ENCODE measurements at places on chromosomes 7 and 10.
A peak's percentile ranks its signal among the peaks of the same experiment; 100 is the strongest.

GRCh38 chr10:44576702-44577191 lies 191.8 kb upstream of the CXCL12 start:
- DNase-seq = no peak

GRCh38 chr10:34374356-34375045 lies 440.6 kb downstream of the PARD3 start:
- no peak for DNase-seq

DNA sequence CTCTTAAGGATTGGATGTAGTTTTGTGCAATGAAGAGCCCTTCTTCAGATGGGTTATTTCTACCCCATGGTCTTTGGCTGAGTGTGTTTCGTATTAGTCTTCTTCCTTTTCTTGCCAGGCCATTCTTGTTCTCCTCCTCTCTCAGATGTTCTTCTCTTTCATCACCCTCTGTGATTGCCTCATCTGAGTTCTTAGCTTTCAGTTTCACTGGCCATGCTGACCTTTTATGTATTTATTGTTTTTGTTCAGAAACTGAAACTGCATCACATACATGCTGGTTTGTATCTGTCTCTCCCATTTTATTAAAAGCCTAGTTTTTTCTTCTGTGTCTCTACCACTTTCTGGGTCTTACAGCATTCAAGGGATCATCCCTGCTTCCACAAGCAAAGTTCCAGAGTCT lies 21.7 kb upstream of the PCGF5 start:
- DNase-seq = peak; percentile 27

GRCh38 chr10:79905322-79906314 lies 43.3 kb downstream of the SFTPD start:
- DNase-seq = peak; percentile 35

DNA sequence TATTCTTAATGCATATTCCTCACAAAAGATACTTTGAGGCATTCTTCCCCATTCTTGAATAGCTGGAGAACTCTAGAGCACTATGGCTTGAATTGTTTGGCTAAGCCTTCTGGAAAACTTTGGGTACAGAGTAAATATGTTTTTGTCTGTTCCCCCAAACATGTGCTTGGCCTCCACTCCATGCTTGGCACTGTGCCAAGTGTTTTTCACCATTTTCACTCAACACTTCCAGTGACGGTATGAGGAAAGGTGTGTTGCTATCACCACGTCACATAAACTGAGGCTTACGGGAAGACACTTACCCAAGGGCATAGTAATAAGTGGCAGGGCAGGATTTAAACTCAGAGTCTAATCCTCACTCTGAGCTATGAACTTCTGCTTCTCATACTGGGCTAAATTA lies 318.2 kb downstream of the WDR11 start:
- DNase-seq = no peak

DNA sequence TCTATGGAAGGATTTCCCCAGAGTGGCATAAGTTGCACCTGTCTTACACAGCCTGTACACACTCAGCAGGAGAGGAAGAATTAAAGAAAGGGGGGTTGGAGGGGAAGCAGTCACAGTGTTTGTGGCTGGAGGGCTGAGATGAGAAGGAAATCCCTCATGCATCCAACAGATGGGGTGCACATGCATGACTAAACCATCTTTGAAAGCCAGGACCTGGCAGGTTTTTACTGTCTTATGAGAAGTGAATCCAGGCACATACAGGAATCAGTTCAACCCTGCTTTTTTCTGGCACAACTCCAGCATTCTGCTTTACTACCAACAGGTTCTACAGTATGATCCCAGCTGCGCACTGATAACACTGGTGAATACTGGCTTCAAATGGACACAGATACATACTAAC lies 107.7 kb downstream of the CACNA2D1 start:
- peak; percentile 14 for DNase-seq

DNA sequence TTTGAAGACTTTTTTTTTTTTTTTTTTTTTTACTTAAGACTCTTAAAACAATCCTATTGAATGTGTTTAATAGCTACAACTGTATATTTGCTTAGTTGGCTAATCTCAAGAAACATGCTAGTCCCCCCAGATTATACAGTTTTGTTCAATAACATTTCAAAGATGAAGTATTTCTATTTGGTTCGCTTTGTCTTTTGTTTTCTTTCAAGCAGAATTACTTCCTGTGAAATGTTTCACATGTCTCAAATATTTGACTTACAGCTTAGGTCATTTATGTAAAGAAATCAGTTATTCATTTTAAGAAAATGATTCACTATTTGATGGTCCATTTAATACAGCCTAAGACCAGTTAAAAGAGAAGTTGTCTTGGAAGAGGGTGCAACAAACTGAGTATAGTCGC lies 12.8 kb upstream of the LAMB1 start:
- DNase-seq = no peak

GRCh38 chr7:94442639-94443038 lies 47.9 kb downstream of the COL1A2 start:
- DNase-seq = no peak

GRCh38 chr7:3916146-3916545 lies 615.1 kb downstream of the SDK1 start:
- DNase-seq = no peak

DNA sequence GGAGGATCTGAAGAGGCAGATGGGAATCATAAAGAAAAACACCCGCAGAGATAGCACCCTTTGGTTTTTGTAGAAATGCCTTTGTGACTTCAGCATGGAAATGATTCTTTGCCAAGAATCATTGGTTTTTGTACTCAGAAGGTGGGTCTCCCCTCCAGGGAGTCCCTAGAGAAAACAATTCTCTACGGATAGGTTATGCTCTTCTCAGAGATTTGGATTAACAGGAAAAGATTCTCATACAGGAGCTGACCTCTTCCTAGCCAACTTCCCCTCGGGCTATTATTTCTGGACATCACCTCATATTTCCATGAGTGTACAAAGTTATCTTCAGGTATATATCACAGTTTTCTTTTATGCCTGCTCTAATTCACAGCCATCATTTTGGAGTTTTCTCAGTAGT lies 274.2 kb upstream of the HABP2 start:
- DNase-seq = no peak

DNA sequence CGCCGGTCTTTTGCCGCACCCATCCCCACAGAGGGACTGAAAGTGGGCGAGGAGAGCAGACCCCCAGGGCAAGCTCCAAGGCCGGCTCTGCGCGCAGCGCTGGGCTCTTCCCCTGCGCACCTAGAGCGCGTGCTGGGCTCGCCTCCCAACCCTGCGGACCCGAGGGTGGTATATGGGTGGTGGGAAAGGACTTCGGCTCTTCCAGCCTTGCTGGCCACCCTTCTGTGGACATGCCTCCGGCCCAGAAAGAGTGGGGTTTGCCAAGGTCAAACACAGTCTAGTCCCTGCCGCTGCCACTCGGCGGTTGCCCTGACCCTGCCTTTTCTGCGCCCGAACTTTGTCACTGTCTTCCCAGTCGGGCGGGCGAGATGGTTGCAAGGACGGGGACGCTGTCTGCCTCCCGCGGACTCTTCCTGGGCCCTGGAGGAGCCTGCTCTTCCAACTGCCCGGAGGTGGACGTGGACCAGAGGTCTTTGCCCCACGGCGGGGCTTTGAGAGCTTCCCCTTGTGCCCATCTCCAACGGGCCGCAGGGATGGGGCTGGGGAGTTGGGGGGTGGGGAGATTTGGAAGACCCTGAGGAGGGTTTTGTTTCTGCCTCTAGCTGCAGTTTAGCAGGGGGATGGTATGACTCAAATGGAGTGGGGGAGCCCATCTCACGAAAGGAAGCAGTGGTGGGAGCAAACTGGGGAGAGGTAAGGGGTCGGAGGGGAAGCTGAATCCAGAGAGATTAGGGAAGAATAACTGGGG lies 1.5 kb downstream of the ADCY1 start:
- no peak for DNase-seq

GRCh38 chr10:61617586-61617985 lies 45.1 kb upstream of the CABCOCO1 start:
- no peak for DNase-seq

DNA sequence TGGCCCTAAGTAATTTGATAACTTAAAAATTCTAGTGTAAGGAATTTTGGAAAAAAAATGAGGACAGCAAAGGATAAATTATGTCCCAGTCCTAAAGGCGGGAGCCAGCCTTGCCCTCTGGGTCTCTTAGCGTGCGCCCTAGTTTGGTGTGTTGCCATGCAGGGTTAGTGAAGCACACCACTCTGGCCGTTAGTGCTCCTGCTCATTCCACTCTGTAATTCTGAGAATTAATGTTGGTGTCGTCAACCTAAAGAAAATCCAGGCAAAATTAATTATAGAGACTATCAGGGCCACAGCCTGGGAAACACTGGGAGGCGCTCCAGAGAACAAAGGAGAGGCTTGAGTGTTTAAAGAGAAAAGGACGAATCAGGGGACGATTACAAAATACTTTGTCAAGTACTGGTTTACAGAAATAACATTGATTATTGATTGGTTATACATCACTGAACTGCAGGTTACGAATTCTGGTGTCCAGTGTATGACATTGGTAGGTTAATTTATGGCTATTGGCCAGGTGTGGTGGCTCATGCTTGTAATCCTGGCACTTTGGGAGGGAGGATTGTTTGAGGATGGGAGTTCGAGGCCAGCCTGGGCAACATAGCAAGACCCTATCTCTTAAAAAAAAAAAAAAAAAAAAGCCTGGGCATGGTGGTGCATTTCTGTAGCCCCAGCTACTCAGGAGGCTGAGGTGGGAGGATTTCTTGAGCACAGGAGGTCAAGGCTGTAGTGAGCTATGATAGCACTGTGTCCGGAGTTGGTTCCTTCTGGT lies 5.8 kb downstream of the DYNC2I1 start:
- DNase-seq = no peak

- DNase-seq = no peak
These were observed 142.8 kb upstream of the CALCR start for GRCh38 chr7:93717217-93717900.

DNA sequence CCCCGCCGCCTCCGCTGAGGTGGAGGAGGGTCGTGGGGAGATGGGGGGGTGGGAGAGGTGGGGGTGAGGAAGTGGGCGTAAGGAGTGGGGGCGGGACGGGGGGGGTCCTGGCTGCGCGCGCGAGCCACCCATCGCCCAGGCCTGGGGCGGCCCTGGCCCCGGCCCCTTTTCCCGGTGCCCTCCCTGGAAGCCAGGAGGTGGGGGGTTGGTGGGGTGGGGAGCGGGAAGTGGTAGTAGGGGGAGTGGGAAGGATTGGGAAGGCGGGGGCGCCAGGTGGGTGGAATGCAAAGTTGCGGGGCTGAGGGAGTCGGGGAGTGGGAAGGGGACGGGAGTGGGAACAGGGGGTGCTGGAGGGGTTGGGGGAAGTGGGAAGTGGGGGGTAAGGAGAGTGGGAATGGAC lies 319 bp upstream of the MMD2 start:
- no peak for DNase-seq

DNA sequence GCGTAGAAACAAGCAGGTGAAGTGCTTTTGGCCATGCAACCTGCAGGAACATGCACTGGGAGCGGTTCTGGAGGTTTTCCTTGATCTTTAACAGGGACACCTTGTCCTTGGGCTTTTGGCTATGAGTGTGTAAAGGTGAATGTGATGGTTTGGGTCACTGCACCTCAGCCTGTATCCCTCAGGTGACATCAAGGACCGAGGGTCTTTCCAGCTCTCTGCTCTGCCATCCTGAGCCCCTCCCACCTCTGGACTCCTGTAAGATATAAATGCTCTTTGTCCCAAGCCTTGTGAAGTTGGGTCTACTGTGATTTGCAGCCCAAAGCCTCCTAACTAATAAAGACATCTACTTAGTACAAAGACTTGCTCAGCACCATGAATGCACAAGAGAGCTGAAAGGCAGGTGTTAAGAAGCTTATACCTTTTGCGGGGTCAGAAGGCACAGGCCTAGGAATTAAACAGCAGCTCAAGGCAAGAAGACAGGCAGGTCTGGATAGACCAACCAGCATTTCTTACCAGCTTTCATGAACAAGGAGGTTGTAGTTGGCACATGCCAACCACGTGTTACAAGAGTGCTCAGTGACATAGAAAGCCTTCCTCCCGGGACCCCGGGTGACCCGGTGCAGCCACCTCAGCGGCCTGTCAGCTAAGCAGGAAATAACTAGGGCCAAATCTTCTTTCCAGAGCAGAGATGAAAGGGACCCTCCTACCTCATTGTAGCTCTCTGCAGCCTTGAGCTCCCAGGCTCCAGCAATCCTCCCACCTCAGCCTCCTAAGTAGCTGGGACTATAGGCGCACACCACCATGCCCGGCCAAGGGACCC lies 89.9 kb downstream of the CARD11 start:
- DNase-seq = no peak

DNA sequence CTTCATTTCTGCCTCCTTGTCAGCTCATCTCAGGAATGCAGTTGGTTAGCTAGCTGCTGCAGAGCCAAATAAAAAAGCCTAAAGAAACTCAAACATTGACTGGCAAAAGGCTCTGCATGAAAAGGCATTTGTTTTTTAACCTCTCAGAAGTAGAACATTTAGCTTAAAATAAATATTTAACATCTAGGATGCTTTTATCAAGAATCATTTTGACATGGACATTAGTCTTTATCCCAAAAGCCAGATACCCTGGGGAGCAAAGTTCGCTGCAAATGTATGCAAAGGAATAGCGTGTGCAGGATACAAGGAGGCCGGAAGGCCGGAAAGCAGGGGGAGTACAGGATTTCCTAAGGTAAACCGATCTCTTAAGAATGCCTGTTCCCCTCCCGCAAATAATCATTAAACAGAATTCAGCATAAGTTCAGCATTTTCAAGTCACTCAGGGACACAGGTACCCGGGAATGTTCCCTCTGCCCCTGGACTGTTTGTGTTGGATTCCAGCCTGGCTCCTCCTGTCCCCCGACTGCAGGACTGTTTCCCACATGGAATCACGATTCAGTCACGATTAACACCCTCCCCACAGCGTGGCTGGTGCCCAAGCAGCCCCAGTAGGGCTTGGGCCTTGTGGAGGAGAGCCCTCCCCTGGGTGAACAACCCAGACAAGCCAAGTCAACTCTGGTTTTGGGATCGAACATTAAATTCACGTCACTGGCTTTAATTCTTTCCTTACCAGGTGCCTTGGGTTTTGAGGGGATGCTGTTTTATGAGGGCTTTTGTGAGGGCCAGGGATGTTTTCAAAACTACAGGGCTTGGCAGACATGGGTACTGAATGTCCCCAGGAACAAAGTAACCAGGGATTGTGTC lies 97.8 kb downstream of the HIPK2 start:
- DNase-seq = no peak

GRCh38 chr10:75111907-75112679 lies 637 bp downstream of the SAMD8 start:
- DNase-seq = peak; percentile 77

DNA sequence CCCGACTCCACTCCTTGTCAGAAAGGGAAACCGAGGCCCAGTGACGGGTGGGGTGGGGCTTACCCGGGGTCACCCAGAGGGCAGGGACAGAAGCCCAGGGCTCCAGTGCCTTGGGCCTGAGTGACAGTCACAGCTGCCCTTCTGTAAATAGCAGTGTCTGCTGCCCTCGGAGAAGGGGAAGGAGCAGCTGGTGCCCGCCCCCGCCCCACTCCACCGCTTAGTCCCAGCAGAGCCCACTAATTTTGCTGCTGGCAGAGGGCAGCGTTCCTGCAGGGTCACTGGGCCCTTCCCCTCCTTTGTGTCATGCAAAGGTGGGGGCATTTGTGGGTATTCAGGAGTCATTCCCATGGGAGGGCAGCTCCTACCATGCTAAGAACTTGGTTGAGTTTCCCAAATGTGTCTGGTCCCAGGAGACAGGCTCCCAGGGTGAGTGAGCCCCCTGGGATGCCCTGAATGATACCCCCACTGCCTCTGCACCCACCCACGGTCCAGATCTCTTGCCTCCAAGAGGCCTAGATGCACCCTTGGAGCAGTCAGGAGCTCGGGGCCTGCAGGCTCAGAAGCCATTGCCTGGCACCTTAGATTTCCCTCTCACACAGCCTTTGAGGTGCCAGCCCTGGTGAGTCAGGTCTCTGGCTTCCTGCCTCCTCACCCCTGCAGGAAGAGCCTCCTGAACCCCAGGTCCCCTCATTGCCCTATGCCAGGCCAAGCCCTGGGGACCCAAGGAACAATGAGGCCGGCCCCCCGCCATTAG lies 17.2 kb downstream of the SH2B2 start:
- DNase-seq = no peak

Data from KBM-7 (cell line).